ENCODE measurements at places on chromosomes 5 and 9.

GRCh38 chr5:67257077-67257476 is 60.5 kb upstream of the CD180 start:
- DNase-seq = no peak

- peak; percentile 81 for DNase-seq
These were observed 121.6 kb downstream of the TLR4 start for GRCh38 chr9:117825609-117826347.

DNA sequence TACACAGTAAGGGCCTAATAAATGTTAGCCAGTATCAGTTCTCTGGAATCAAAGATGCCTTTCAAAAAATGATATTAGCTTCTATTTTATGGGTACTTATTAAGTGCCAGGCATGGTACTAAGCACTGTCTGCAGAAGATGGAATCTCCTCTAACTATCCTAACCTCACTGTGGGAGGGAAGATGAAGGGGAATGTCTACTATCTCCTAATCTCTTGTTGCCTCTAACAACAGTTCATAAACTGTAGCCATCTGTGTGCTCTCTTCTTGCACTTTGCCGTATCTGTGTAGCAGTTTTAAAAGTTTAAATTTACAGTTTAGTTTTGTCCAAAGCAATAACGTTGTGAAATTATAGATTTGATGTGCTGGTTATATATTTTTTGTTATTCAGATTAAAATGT is 99.6 kb upstream of the CCDC112 start:
- no peak for DNase-seq

GRCh38 chr5:160460377-160461049 is 38.9 kb downstream of the PTTG1 start:
- no peak for DNase-seq

- no peak for DNase-seq
These were observed 4.4 kb upstream of the SSBP2 start for GRCh38 chr5:81755320-81755719.

GRCh38 chr9:19085295-19085694 is 17.4 kb downstream of the HAUS6 start:
- peak; percentile 30 for DNase-seq

DNA sequence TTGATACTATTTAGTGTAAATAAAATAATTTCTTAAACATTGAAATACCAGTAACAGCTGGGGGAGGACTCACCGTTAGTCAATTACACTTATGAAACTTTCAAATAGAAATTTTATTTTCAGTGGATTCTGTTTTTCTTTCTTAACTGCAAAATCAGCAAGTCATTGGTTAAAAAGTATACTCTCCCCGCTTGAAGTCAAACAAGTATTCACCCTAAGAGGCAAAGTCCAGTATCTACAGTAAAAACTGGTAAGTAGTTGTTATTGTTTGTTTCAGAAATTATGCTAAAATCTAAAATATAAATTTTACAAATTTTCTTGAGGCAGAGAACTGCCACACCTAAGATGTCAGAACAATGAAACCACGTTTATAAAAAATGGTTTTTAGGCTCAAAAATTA is 22.4 kb downstream of the NREP start:
- no peak for DNase-seq

- DNase-seq = no peak
These were observed 39.2 kb upstream of the PCA3 start for GRCh38 chr9:76725011-76725546.

GRCh38 chr5:54807421-54807820 is 178.0 kb downstream of the ESM1 start:
- DNase-seq = no peak

GRCh38 chr5:77167063-77167462 is 43.4 kb upstream of the PDE8B start:
- no peak for DNase-seq

DNA sequence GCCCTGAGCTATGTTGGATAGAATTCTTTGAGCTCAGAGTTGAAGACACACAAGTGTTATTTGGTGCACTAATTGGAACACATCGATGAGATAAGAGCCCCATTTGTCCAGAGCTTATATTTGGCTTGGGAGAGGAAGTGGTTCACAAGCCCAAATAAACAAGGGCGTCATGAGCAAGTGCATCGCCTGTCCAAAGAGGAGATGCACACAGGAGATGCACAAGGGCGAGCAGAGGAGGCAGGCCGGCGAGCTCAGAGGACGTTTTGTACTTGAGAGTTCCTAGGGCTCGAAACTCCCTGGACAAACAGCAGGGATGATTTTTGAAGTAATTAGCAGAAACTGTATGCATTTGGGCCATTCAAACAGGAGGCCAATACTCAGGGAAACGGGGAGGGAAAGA is 212.8 kb upstream of the IRX1 start:
- DNase-seq = no peak

GRCh38 chr9:125756518-125756917 is 9.3 kb downstream of the PBX3 start:
- no peak for DNase-seq

GRCh38 chr5:73419465-73420390 is 28.8 kb downstream of the FOXD1 start:
- no peak for DNase-seq

- no peak for DNase-seq
These were observed 39.5 kb downstream of the MACROH2A1 start for GRCh38 chr5:135359374-135360165.

DNA sequence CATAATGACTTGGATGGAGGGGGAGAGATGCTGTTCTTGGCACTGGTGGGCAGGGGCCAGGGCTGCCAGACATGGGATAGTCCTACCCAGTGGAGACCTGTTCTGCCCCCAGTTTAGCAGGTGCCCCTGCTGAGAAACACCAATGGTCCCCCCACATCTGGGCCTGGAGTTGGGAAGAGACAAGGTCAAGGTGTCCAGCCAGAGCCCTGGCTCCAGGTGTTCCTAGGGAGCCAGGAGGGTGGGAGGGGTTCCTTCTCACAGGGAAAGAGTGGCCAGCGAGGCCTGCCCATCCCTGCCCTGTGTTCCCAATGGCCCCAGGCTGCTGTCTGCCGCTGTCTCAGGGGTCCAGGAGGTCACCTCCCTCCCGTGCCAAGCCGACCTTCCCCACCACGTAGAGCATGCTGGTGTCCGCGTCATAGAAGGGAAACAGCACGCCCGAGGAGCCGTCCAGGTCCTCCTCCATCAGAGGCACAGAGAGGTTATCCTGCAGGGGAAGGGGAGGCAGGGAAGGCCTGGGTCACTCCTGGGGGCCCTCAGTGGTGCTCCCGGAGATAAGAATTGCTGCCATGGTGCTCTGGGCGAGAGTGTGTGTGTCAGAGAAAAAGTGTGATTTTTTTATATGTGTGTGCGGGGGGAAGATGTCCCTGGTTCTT is 11.7 kb upstream of the TRIM14 start:
- no peak for DNase-seq

GRCh38 chr9:113675475-113675941 is 200.6 kb upstream of the ZNF618 start:
- no peak for DNase-seq

DNA sequence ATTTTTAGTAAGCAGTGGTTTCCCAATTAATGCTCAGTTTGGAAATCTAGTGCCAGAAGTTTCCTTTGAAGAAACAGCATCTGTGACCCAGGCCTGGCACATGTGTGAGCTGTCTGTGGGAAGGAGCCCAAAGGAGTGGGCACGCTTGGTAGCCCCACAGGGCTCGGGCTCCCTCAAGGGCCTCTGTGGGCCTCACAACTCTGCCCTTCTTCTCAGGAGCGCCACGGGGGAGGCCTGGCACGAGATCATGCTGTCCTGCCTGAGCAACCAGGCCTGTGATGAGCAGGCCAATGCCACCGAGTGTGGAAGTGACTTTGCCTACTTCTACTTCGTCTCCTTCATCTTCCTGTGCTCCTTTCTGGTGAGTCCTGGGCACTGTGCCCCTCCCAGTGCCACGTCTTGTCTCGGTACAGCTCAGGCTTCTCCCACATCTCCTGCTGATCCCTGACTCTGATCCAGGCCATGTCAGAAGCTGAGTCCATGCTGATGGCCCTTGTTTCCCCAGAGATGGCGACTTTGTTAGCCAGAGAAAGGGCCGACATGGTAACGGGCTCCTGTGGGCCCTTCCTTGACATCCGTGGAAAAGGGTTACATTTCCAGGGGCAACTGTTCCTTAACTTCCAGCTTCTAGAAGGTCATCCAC is 200.4 kb downstream of the CACNA1B start:
- no peak for DNase-seq

DNA sequence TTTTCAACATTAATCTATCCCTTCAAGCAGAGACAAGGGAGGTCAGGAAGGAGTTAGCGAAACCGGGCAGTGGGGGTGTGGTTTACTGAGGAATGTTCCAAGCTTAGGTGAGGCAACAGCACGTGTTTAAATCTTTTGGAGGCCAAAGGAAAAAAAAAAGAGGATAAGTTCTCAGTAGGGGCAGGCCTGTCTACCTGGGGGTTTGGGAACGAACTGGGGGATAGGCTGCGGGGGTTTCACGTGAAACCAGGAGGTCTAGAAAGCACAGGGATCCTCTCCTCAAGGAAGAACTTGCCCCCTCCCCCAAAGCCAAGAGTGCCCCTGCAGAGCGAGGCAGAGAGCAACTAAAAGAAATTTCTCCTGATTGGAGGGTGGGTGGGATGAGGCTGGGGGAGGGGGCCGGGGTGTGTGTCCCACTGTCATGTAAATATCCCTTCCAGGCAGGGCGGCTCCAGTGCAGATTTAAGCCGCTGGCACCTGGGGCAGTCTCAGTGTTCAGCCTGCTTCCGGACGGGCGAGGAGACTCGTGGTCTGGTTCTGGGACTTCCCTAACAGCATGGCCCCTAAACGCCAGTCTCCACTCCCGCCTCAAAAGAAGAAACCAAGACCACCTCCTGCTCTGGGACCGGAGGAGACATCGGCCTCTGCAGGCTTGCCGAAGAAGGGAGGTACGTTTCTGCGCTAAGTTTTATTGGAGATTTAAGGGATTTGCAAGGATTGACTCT is 5.5 kb upstream of the SET start:
- DNase-seq = peak; percentile 87

GRCh38 chr5:150458802-150459557 is 9.4 kb upstream of the RPS14 start:
- DNase-seq = peak; percentile 86

GRCh38 chr9:74942801-74943200 is 9.9 kb downstream of the C9orf40 start:
- no peak for DNase-seq

GRCh38 chr9:99112750-99113413 is 8.0 kb downstream of the TGFBR1 start:
- DNase-seq = no peak

DNA sequence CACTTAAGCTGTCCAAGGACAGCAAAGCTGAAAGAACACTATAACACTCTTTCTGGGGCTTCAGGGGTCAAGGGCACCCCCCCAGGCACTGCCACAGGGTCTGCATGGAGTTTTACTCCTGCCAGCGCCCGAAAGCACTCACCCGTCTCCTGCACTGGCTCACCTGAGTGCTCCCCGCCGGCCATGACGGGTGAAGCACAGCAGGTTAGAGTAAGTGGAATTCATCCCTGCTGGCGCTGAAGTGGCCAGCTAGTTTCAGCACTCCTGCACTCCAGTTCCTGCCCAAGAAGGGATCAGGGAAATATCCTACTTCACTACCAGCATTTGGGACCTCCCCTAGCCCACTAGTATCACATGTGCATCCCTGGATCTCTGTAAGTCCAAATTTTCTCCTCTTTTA is 516.0 kb downstream of the ZNF608 start:
- no peak for DNase-seq

DNA sequence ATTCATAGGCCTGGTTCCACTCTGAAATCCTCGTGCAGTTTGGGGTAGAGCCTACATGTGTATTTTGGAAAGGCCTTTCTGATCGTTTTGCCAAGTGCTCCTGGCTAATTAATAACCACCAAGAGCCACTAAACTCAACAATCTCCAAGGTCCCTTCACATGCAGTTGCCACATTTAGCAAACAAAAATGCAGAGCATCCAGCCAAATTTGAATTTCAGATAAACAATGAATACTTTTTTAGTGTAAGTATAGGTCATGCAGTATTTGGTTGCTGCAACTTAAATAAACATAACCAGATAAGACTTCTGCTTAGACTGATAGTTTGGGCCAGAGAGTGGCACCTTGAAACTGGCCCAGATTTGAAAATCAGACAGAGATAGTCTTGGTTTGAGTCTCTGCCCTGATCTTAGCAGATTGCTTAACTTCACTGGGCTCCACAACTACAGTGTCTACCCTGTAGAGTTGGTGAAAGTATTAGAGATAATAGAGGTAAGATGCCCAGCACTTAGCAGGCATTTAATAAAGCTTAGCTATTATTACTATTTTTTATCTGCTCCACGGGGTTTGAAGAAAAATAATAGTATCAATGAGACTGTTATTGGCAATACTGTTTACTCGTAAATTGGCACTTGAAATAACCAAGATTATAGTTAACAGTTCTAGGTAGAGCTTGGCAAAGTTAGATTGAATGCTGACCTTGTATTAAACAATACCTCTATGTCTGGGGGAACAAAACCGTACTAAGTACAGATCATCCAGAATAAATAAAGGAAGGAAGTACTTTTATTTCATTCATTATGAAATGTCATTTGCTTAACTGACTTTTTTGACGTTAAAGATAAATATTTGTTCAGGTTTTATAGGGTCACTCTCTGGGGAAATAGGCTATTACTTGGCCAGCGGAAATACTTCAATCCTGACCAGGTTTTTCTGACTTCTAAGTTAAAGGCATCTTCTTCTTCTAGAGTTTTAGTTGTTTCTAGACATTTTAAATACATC is 274.8 kb downstream of the DOCK8 start:
- no peak for DNase-seq

DNA sequence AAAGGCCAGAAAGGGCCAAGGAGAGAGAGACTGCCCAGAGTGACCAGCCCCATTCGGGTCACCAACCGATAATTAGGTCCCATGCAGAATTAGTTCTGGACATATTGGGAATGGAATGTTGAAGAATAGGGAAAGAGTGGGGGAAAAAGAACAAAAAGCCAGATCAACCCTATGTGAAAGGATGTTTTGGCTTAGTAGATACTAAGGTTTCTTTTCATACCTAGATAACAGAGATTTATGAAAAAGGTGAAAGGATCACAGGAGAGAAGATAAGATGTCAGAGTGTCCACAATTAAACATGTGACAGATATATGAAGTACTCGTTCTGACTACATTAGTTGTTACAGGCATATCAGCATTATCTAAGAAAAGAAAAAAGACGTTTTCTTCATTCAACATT is 52.1 kb downstream of the MARCHF3 start:
- no peak for DNase-seq

GRCh38 chr5:14556015-14556414 is 25.6 kb upstream of the OTULINL start:
- no peak for DNase-seq

GRCh38 chr9:111833941-111834340 is 39.2 kb upstream of the SHOC1 start:
- no peak for DNase-seq

GRCh38 chr5:173881811-173882575 is 6.2 kb upstream of the CPEB4 start:
- DNase-seq = no peak

DNA sequence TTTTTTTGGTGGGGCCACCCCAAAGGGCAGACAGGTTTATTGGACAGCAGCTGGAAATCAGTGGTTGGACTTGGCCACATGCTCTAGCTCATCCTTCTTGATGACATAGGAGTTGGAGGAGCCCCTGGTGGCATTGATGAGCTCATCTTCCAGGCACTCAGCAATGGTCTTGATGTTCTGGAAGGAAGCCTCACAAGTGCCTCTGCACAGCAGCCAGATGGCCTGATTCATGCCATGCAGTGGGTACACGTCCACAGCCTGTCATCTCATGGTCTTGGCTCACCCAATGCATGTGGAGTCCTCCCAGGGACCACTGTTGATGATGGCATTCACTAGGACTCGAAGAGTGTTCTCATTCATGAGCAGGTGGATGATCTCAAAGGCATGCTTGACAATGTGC is 11.3 kb upstream of the RCL1 start:
- no peak for DNase-seq

Measured in B cell (primary cell).